ENCODE measurements at places on chromosomes 16 and 17. TPM values are rescaled to one million over a fixed set of nuclear protein-coding genes. Genes with fewer than 3 reads are reported as not detected.
A peak's percentile ranks its signal among the peaks of the same experiment; 100 is the strongest.

GRCh38 chr16:69890114-69890891, 60.8 kb upstream of the CLEC18A start:
- peaks cover 2% of the 10 kb centered on the region for H3K36me3 ChIP-seq
- peak overlapping the region; percentile 50 for H3K27ac ChIP-seq
- H3K4me3 ChIP-seq: no peak overlapping the region
- peak; percentile 82 for DNase-seq
- no peaks in the 10 kb centered on the region for H3K27me3 ChIP-seq

GRCh38 chr16:79769270-79769927, 168.9 kb upstream of the MAF start:
- H3K27ac ChIP-seq: no peak overlapping the region
- no peaks in the 10 kb centered on the region for H3K27me3 ChIP-seq
- no peaks in the 10 kb centered on the region for H3K4me1 ChIP-seq

DNA sequence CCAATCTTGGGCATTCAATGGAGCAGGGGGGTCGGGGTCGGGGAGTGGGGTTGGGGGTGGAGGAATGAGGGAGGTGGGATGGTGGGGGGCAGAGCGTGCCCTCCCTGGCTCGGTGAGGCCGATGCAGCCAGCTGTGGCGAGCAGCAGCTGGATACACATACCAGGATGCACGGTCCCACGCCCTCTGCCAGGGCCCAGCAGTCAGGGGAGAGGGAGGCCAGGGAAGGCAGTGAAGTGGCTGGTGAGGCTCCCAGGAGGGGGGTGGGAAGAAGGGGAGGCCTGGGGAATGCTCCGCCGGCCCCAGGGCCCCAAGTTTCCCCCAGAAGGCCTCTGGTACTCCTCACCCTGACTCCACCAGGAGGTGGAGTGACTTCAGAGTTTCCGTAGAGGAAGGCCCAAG, 77.6 kb upstream of the LHX1 start:
- H3K4me1 ChIP-seq: no peaks in the 10 kb centered on the region
- H3K27ac ChIP-seq: no peak overlapping the region
- H3K4me3 ChIP-seq: no peak overlapping the region

- H3K4me1 ChIP-seq: no peaks in the 10 kb centered on the region
- no peak for DNase-seq
- no peaks in the 10 kb centered on the region for H3K27me3 ChIP-seq
- H3K27ac ChIP-seq: no peak overlapping the region
- H3K4me3 ChIP-seq: no peak overlapping the region
- H3K36me3 ChIP-seq: peaks cover 3% of the 10 kb centered on the region
These were observed 101.7 kb downstream of the CHD9 start for GRCh38 chr16:53156516-53156915.

DNA sequence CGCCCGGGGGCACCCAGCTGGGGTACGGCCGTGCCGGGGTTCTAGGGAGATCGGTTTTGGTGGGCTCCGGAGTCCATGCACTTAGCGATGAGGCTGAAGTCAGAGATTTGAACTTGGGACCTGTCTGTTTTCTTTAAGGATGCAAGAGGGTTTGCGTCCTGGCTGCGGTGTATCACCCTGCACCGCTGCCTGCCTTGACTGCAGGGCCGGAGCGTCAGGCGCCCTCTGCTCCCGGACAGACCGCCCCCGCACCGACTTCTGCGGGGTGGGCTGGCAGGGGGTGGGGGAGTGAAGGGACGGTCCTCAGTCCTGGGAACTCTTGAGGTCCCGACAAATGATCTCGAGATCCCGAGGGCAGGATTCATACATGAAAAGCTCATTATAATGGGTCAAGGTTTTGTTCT, 701 bp downstream of the PDP2 start:
- peaks cover 9% of the 10 kb centered on the region for H3K36me3 ChIP-seq
- peaks cover 7% of the 10 kb centered on the region for H3K4me1 ChIP-seq
- peak overlapping the region; percentile 9 for H3K4me3 ChIP-seq
- H3K27me3 ChIP-seq: no peaks in the 10 kb centered on the region
- DNase-seq: peak; percentile 30

GRCh38 chr17:17897442-17897841, 60.7 kb upstream of the SREBF1 start:
- no peak for DNase-seq
- no peaks in the 10 kb centered on the region for H3K27me3 ChIP-seq
- no peak overlapping the region for H3K27ac ChIP-seq
- no peak overlapping the region for H3K4me3 ChIP-seq
- H3K4me1 ChIP-seq: peaks cover 17% of the 10 kb centered on the region

DNA sequence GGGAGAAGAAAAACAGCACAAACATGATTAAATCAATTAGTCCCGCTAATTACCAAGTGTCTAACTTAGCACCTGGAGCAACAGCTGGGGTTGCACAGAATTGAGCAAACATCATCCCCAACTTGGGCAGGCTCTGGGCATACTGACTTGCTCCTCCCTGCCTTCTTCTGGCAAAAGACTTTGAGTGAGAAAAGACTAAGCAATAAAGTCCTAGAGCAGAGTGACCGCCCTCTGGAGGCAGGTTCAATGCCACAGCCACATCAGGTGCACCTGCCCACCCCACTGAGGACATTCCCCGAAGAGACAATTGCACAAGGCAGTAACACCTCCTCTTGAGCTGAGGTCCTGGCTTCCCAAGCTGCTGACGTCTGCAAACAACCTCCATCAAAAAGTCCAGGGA, 358.3 kb downstream of the SOX9 start:
- no peak overlapping the region for H3K4me3 ChIP-seq
- no peaks in the 10 kb centered on the region for H3K36me3 ChIP-seq
- no peaks in the 10 kb centered on the region for H3K4me1 ChIP-seq
- no peak overlapping the region for H3K27ac ChIP-seq

DNA sequence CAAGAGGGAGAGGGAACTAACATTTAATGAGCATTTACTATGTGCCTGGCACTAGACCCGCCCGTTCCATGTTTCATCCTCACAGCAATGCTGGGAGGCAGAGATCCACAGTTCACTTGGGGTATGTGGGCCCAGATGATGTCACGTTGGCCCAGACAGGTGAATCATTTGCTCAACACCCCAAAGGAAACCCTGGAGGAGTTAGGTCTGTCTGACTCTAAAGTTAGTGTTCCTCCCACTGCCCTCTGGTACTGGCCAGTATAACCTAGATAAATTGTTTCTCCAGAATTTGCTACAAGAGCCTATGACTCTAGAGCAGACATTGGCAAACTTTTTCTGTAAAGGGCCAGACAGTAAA, 164.6 kb downstream of the VPS53 start:
- peak overlapping the region; percentile 72 for H3K27ac ChIP-seq
- H3K27me3 ChIP-seq: no peaks in the 10 kb centered on the region
- no peaks in the 10 kb centered on the region for H3K36me3 ChIP-seq
- H3K4me3 ChIP-seq: no peak overlapping the region

- no peaks in the 10 kb centered on the region for H3K36me3 ChIP-seq
- peaks cover 6% of the 10 kb centered on the region for H3K27me3 ChIP-seq
- H3K4me3 ChIP-seq: no peak overlapping the region
- H3K27ac ChIP-seq: no peak overlapping the region
- DNase-seq: no peak
- no peaks in the 10 kb centered on the region for H3K4me1 ChIP-seq
These were observed 5.6 kb upstream of the ULK2 start for GRCh38 chr17:19873346-19873745.

DNA sequence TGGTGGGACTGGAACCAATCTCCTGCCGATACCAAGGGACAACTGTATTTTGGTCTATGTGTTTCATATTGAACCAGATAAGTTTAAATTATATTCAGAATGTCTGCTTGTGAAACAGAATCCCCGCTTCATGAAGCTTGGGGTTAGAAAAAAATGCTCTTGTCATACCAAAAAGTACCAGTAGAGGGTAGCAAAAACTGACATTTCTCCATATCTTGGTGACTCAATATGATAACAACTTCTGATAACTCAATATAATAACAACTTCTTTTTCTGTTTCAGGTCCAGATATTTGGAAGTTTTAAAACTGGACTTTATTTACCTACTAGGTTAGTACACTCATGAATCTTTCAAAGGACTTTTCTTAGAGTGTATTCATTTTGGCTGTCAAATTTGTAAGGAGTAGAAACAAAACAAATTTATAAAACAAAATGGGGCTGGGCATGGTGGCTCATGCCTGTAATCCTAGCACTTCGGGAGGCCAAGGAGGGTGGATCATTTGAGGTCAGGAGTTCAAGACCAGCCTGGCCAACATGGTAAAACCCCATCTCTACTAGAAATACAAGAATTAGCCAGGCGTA, 52.3 kb upstream of the ADCY7 start:
- peak; percentile 86 for DNase-seq
- H3K4me1 ChIP-seq: peaks cover 5% of the 10 kb centered on the region
- H3K27me3 ChIP-seq: no peaks in the 10 kb centered on the region

GRCh38 chr17:77696721-77697460, 261.6 kb upstream of the TNRC6C start:
- H3K27me3 ChIP-seq: peaks cover 29% of the 10 kb centered on the region
- H3K27ac ChIP-seq: no peak overlapping the region
- H3K36me3 ChIP-seq: no peaks in the 10 kb centered on the region
- no peaks in the 10 kb centered on the region for H3K4me1 ChIP-seq

- H3K27ac ChIP-seq: no peak overlapping the region
- H3K27me3 ChIP-seq: no peaks in the 10 kb centered on the region
- DNase-seq: no peak
- H3K4me1 ChIP-seq: no peaks in the 10 kb centered on the region
These were observed 16.2 kb downstream of the MYLK3 start for GRCh38 chr16:46731691-46732555.

DNA sequence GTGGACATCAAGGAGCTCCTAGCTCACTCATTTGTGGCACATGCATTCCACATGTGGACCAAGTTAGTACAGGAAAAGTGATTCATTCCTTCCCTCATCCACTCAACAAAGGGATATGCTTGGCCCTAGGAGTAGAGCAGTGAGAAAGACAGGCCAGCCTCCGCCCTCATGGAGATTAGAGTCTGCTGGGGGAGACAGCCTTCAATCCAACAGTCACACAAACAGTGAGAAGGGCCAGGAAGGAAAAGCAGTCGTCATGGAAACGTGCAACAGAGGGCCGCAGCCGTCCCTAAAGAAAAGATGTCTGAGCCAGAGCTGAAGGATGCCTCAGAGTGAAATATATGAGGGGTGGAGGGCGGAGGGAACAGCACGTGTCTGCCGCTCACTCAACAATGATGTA, 109.9 kb downstream of the VPS53 start:
- no peaks in the 10 kb centered on the region for H3K27me3 ChIP-seq
- peaks cover 23% of the 10 kb centered on the region for H3K4me1 ChIP-seq
- H3K36me3 ChIP-seq: no peaks in the 10 kb centered on the region
- DNase-seq: peak; percentile 47

GRCh38 chr17:78227455-78227916, 3.9 kb upstream of the TMEM235 start:
- H3K27me3 ChIP-seq: peaks cover 17% of the 10 kb centered on the region
- H3K27ac ChIP-seq: no peak overlapping the region
- no peak overlapping the region for H3K4me3 ChIP-seq
- H3K4me1 ChIP-seq: peaks cover 31% of the 10 kb centered on the region
- no peak for DNase-seq
- no peaks in the 10 kb centered on the region for H3K36me3 ChIP-seq

DNA sequence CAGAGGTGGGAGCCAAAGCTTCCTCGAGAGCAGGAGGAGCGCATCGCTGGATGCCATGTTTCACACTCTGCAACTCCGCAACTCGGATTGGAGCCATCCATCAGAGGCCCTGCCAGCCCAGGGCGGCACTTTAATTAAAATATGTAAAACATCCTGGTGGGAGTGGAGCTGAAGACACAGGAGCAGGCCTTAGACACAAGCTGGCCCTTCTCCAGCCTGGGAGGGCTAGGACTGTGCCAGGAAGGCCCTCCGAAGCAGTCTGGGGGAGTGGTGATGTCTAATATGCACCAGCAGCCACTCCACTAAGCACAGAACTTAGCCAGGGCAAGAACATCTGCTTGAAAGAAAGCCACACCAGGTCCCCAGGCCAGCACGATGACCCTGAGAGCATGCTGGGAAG, 5.8 kb upstream of the CCDC182 start:
- no peak overlapping the region for H3K4me3 ChIP-seq
- no peaks in the 10 kb centered on the region for H3K36me3 ChIP-seq
- H3K4me1 ChIP-seq: no peaks in the 10 kb centered on the region
- DNase-seq: no peak
- peaks cover 13% of the 10 kb centered on the region for H3K27me3 ChIP-seq
- H3K27ac ChIP-seq: no peak overlapping the region

DNA sequence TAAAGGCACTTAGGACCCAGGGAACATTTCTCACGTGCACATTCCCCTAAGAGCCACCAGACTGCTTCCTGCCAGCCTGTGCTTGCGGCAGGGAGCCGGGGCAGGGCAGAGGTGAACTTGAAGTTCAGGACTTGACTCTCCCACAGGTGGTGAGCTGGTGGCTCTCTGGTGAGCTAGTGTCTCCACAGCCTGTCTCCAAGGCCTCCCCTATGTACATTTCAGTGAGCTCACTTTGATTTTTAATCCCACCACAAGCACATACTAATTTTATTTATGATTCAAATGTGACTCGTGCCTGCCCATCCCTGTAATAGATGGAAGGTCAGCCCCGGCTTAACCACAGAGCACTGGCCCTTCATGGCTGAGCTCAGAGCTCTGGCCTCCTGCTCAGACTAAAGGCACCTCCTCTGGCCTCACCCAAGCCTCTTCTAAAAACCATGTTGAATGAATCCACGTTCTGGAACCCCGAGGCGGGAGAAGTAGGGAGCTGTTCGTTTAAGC, 9.2 kb downstream of the SNN start:
- peaks cover 8% of the 10 kb centered on the region for H3K36me3 ChIP-seq
- peaks cover 12% of the 10 kb centered on the region for H3K4me1 ChIP-seq
- DNase-seq: no peak
- no peak overlapping the region for H3K4me3 ChIP-seq
- H3K27me3 ChIP-seq: no peaks in the 10 kb centered on the region
- H3K27ac ChIP-seq: no peak overlapping the region

DNA sequence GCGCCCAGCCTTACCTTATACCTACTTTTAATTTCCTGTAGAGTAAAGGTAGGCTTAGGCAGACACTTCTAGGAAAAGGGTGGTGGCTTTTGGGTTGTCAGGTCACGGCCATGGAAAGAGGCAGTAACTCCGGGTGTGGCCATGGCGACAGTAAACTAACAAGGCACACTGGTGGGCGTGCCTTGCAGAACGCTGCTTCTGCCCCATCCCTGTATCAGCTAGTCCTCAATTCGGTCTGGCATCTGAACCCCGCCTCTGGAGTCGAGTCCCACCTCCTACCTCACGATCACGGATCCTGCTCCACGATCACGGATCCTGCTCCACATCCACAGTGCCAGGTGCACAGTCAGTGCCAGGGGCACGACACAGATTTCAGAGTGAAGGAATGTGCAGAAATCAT, 5.6 kb downstream of the ADCY9 start:
- H3K36me3 ChIP-seq: no peaks in the 10 kb centered on the region
- no peaks in the 10 kb centered on the region for H3K27me3 ChIP-seq
- H3K27ac ChIP-seq: no peak overlapping the region
- DNase-seq: no peak
- no peak overlapping the region for H3K4me3 ChIP-seq

GRCh38 chr16:72856797-72857196, 191.1 kb downstream of the ZFHX3 start:
- no peak overlapping the region for H3K27ac ChIP-seq
- no peak for DNase-seq
- no peaks in the 10 kb centered on the region for H3K27me3 ChIP-seq
- no peak overlapping the region for H3K4me3 ChIP-seq
- no peaks in the 10 kb centered on the region for H3K4me1 ChIP-seq
- no peaks in the 10 kb centered on the region for H3K36me3 ChIP-seq

Gene PHF23
- total RNA-seq: 54.7 TPM

Gene KCNG4
- not detected for total RNA-seq

Gene TRIM65
- total RNA-seq: 28.1 TPM

Gene MRPL12
- 91.9 TPM for total RNA-seq

Gene ITGAD
- total RNA-seq: not detected

Gene KRT33A
- not detected for total RNA-seq

Gene TPPP3
- 1.3 TPM for total RNA-seq

Gene KIFC3
- 62.2 TPM for total RNA-seq

Gene CHAD
- not detected for total RNA-seq

Gene EVI2A
- 0.22 TPM for total RNA-seq

Gene TNFRSF13B
- total RNA-seq: not detected

Gene PTGES3L
- total RNA-seq: not detected

Gene GP1BA
- not detected for total RNA-seq

Gene SLC16A6
- total RNA-seq: 0.74 TPM
